Body of pancreas (tissue), 4 donors: ENCODE measurements at places on chromosomes 11 and 22. TPM values are rescaled to one million over a fixed set of nuclear protein-coding genes. Genes with fewer than 3 reads are reported as not detected.

Gene PIWIL4
- 6.5 TPM for total RNA-seq

DNA sequence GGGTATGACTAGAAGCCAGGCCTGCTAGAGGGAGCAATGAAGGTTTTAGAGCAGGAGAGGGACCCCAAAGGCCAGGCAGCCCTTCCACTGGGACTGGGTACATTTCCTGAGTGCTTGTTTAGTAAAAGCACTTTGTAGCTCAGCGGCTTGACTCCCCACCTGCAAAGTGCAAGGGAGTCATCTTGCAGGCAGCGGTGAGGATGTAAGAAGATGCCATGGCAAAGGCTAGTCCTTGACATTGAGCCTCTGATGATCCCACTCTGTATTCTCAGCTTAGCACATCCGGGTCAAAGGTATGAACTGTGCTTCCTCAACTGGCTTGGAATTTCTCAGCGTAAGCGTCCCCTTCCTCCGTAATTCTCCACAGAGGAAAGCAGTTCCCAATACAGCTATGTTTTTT lies 3.1 kb upstream of the UBE2L3 start:
- no peak for DNase-seq
- no peaks in the 10 kb centered on the region for H3K36me3 ChIP-seq
- H3K4me3 ChIP-seq = no peak overlapping the region
- H3K4me1 ChIP-seq = peaks cover 23% of the 10 kb centered on the region
- no peaks in the 10 kb centered on the region for H3K27me3 ChIP-seq
- H3K27ac ChIP-seq = no peak overlapping the region

GRCh38 chr11:68309621-68310185 lies 2.7 kb upstream of the LRP5 start:
- no peaks in the 10 kb centered on the region for H3K36me3 ChIP-seq
- H3K27ac ChIP-seq = no peak overlapping the region
- no peaks in the 10 kb centered on the region for H3K27me3 ChIP-seq

DNA sequence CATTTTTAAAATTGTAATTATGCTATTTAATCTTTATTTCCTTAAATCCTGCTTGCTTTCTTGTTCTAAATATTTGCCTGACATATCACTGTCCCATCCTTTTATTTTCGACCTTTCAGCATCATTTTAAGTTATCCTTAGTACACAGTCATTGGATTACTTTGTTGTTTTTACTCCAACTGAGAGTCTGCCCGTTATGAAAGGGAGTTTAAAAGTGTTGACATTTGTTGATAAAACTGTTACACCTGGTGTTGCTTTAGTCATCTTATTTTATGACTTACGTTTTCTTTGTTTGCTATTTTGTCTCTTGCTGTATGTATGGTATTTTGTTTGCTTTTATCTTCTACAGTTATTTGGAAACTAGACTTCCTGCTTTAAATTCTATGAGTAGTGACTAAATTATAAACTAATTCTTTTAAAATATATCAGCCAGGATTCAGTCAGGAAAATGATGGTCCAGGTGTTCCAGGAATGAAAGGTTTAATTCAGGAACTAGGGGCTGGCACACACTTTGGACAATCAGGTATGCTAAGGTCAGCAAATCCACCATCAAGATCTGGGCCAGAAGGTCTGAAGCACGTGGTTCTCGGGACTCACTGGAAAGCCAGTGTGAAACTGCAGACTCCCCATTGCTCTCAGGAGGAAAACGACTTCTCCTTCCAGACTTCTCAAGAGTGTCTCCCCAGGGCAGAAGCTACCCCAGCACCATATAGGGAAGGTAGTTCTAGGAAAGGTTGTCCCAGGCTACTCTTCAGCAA lies 86.0 kb downstream of the RASSF10 start:
- no peaks in the 10 kb centered on the region for H3K27me3 ChIP-seq
- H3K36me3 ChIP-seq = no peaks in the 10 kb centered on the region
- no peak overlapping the region for H3K4me3 ChIP-seq
- no peak overlapping the region for H3K27ac ChIP-seq
- no peak for DNase-seq
